Lung (tissue), 17 donors: ENCODE measurements at places on chromosomes 7 and 10. TPM values are rescaled to one million over a fixed set of nuclear protein-coding genes. Genes with fewer than 3 reads are reported as not detected.

GRCh38 chr7:34249192-34249591, 343.9 kb downstream of the BMPER start:
- no peaks in the 10 kb centered on the region for H3K36me3 ChIP-seq
- H3K4me1 ChIP-seq = no peaks in the 10 kb centered on the region
- no peak overlapping the region for H3K4me3 ChIP-seq
- no peak overlapping the region for H3K27ac ChIP-seq

DNA sequence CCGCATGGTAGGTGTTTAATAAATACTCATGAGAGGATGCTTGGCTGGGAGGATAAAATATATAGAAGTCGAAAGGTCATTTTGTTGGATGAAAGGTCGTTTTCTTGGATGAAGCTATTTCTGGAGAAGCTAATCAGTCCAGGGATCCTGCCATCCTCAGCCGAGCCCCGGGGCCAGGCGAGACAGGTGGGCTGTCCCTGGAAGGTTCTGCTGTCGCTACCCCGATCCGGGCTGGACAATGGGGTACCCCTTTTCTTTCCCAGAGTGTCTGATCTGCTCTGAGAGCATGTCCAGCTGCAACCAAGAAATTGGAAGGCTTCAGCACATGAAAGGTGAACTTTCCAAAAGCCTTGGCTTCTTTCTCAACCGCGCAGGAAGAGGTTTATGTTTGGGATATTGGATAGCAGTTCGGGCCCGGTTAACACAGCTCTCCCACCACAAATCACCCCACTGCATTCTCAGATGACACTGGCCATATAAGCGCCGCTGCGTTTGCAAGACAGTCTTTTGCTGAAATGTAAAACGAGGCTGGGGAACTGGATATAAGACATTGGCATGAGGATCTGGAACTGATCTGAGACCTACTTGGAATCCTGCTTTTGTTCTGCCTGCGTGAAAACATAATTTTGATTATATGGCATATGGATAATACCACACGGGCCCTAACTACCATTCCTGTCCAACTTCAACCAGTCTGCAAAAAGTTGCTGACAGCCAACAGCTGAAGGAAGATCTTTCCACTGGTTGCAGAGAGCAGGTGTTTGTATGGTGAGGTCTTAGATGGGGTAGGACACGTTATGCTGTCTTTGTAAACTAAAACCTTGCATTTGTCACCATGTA, 31.2 kb upstream of the MSRB2 start:
- H3K27me3 ChIP-seq = no peaks in the 10 kb centered on the region
- H3K4me3 ChIP-seq = no peak overlapping the region
- peaks cover 4% of the 10 kb centered on the region for H3K4me1 ChIP-seq
- H3K36me3 ChIP-seq = no peaks in the 10 kb centered on the region
- DNase-seq = no peak

DNA sequence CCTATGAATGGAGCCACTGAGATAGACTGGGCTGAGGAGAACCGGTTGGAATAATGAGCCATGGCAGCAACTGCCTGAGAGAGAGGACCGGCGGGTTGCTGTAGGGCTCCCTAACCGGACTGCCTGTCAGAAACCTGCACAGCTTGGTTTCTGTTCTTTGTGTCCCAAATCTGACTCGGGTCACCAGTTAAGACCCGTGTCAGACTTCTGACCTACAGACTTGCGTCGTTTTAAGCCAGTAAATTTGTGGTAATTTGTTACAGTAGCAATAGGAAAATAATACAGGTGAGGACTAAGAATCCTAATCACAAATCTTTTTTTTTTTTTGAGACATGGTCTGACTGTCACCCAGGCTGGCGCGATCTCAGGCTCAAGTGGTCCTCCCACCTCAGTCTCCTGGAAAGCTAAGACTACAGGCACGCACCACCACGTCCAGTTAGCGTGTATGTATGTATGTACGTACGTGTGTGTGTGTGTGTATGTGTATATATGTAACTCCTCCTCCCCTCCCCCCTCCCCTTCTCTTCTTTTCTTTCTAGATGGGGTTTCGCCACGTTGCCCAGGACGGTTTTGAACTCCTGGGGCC, 672 bp upstream of the DDX56 start:
- peaks cover 45% of the 10 kb centered on the region for H3K36me3 ChIP-seq
- peaks cover 6% of the 10 kb centered on the region for H3K4me1 ChIP-seq
- H3K4me3 ChIP-seq = peak overlapping the region; percentile 75
- peak overlapping the region; percentile 82 for H3K27ac ChIP-seq
- no peak for DNase-seq
- H3K27me3 ChIP-seq = no peaks in the 10 kb centered on the region

GRCh38 chr7:74542558-74543117, 88.9 kb downstream of the GTF2IRD1 start:
- DNase-seq = peak; percentile 88
- no peaks in the 10 kb centered on the region for H3K4me1 ChIP-seq
- peaks cover 23% of the 10 kb centered on the region for H3K36me3 ChIP-seq
- H3K27ac ChIP-seq = no peak overlapping the region
- no peaks in the 10 kb centered on the region for H3K27me3 ChIP-seq

DNA sequence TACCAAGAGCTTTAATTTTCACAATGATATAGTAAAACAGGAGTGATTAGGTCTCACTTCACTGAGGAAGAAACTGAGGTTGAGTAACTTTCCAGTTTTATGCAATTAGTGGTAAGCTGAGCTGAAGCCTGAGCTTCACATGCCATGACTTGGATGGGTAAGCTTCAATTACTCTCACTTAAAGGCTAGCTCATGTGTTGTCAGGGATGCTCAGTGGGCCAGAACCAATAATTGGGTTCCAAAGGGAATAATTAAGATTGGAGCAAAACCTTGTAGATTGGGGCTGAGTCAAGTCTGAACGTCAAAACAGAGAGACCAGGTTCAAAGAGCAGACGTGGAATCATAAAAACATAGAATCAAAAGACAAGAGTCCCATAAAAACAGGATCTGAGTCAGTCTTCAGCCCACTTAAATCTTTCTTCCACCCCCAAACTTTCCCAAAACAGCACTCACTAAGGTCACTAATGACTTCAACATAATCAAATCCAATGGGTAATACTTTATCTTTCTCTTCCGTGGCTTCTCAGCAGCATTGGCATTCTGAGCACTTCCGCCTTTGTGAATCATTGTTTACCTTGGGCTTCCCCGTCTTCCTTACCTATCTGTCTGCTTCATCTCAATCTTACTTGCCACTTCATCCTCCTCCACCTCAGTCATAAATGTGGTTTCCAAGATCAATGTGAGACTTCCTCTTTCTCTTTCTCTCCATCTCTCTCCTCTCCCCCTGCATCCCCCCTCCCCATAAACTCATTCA, 23.0 kb upstream of the EGFR start:
- no peak overlapping the region for H3K27ac ChIP-seq
- no peaks in the 10 kb centered on the region for H3K4me1 ChIP-seq
- H3K27me3 ChIP-seq = no peaks in the 10 kb centered on the region
- H3K4me3 ChIP-seq = no peak overlapping the region
- no peak for DNase-seq

Gene PRSS2
- total RNA-seq = not detected

Gene HMX2
- total RNA-seq = not detected

Gene CYP2C19
- total RNA-seq = not detected
